NCI-H1436 treated with DMSO at 0.1 percent for 48 hours (cell line): ENCODE measurements at places on chromosomes 11 and 22.

GRCh38 chr11:121104312-121104762 lies 3.3 kb downstream of the TECTA start:
- no peak for DNase-seq

DNA sequence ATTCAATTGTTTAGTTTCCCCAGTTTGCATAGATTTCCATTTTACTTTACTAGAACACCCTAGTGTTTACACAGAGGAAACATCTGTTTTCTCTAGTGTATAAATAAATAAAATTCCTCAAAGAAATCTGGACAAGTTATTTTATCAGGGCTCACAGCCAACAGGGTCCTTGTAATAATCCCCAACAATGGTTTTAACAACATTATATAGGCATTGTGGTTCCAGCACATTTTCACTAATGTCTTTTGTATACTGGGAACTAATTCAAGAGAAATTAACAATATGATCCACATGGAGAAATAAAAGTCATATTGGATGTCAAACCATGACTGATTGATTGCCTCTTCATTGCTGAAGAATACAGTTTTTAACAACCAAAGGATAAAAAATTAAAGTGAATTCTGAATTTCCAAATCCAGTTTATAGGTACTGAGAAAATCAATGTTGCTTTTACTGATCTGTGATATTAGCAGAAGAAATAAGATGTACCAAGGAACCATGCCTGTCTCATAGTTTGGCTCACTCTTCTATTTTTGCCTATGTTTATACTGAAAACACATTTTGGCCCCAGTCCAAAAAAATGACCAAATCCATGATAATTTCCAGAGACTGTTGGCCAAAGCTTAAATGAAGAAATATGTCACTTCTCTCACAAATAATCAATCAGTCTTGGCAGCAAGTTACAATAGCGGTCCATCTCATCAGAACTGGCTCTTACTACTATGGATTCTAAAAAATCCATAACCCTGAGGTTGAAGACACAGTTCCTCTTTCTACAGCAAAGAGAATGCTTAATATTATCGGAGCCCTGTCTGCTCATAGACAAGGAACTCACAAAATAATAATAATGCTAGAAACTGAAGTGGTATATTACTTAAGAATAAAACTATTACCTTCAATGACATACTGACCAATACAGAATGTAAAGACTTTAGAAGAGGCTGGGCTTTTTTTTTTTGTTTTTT lies 1.4 kb upstream of the MS4A13 start:
- no peak for DNase-seq

GRCh38 chr11:66373265-66373664 lies 1.7 kb upstream of the SLC29A2 start:
- DNase-seq = no peak

GRCh38 chr11:35163702-35164496 lies 24.9 kb downstream of the CD44 start:
- DNase-seq = no peak

DNA sequence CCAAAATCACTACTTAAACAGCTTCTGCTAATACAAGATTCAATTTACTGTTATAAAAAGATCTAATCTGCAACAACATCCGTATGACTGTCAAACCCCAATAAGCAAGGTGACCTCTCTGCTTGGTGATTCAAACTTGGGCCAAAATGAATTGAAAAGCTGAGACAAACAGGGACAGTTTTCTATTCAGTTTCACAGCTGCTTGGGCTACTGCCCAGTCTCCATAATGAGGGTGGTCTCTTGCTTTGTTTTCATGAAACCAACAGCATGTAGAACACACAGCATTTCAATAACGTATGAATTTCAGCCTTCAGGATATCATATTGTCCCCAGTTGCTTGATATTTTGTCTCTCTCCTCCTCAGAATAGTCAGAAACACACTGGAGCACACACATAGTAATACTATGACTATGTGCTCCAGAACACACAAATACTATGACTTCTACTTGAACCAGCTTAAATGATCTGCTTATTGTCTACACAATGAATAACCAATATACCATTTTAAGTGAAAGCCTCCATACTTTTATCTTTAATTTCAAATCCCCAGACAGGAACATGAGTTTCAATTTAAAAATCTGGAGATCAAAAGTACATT lies 285.0 kb downstream of the TTC28 start:
- DNase-seq = no peak

GRCh38 chr11:11876458-11876857 lies 34.7 kb downstream of the USP47 start:
- DNase-seq = no peak
